ENCODE measurements at places on chromosomes 12 and 14. TPM values are rescaled to one million over a fixed set of nuclear protein-coding genes. Genes with fewer than 3 reads are reported as not detected.

RNF31 gene
- total RNA-seq, result 96.7 TPM

DNA sequence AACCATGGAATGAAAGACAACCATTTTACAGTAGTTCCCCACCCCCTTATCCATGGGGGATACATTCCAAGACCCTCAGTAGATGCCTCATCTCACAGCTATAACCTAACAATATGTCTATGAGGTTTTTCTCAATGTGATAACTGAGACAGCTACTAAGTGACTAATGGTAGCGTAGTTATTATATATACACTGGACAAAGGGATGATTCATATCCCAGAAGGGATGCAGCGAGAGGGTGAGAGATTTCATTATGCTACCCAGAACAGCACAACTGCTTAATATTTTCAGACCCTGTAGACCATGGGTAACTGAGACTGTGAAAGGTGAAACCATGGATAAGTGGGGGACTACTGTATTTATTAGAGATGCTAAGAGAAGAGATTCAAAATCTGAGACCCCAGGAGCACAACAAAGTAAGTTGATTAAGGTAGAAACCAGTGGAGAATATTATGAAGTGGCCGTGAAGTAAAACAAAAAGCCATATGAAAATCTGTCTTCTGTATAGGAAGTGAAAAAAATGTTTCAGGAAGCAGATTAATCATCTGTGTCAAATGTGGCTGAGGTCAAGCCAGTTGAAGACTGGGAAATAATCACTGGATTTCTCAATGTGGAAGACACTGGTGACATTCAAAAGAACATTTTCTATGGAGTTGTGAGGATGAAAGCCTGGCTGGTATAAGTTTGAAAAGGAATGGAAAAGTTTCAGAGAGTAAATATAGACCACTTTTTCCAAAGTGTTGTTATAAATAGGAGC lies 77.2 kb downstream of the RPL10L start:
- DNase-seq, result no peak

- DNase-seq, result no peak
Measured at GRCh38 chr14:29709490-29709889, 218.2 kb downstream of the PRKD1 start.

DNA sequence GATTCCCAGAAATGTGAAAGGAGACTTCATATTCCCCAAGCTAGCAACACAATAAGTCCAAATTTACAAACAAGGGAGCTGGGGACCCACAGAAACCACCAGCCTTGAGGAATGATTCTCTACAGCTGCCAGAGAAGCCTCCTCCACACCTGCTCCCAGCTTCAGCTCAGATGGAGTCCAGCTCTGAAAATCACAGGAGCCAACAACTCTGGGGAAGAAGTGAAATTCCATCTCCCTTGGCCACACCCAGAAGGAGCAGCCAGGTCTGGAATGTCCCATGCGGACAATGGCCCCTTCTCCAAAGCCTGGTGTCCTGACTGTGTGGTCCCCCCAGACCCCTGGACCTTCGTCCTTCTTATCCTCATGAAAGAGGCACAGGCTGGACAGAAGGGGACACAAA lies 45.4 kb downstream of the SYNE3 start:
- DNase-seq, result no peak

TMEM52B gene
- total RNA-seq, result not detected

DNA sequence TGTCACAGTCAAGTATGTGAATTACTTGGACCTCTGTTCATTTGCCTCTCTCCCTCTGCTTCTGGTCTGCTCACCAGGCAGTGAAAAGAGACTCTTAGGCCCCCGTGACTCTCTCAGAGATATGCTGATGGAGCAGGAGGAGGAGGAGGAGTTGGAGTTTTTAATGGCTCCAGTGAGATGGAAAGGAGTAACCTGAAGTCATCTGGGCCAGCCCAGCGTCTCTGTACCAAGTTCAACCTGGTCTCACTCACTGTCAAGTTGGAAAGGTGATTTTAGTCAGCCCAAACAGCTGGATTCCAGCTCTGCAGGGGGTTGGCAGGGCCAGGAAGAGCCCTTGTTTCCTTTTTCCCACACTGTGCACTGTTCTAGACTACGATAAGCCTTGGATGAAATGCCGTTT lies 48.6 kb downstream of the SH2B3 start:
- DNase-seq, result no peak

DNA sequence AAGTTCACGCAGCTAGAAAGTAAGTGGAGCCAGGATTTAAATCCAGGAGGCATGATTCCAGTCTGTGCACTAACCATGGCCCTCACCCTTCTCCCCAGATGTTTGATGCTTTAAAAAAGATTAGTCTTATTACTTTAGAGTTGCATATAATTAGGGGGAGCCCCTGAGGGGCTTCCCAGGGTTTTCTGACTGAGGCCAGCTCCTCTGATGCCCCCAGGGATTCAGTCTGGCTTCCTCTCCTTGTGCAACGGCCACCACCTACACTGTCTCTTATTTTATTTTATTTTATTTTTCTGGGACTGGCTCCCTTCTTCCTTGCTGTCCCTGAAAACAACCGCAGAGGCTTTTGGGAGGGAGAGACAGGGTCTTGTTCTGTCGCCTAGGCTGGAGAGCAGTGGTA lies 22.6 kb downstream of the CLSTN3 start:
- DNase-seq, result no peak

SSPN gene
- not detected for total RNA-seq

HHIPL1 gene
- total RNA-seq, result not detected

SLC38A4 gene
- not detected for total RNA-seq

- DNase-seq, result no peak
Measured at GRCh38 chr12:124335426-124336183, 40.7 kb downstream of the RFLNA start.

DNA sequence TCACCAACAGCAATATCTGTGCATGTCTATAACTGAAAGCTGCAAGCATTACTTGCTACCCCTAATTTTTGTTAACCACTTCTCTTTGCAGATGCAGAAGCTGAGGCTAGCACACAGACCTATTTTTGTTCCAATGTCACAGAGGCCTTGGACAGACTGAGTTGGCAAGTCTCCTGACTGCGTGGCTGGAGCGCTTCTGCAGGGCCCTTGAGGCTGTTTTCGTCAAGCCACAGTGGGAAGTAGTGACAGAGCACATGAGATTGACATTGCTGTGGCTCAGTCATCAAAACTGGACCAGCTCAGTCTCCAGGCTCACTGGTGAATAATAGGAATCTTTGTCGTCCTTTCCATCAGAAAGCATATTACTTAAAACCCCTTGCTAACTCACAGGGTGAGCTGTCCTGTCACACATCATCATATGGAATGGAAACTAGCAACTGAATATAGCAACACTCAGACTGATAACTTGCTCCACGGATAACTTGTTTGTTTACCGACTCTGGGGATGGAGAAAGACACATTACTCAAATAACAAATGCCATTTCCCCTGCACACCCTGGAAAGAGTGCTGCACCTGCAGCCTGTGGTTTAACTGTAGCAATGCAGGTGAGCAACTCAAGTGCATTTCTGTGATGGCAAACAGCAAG lies 43.6 kb upstream of the DDX11 start:
- DNase-seq, result no peak

ACOT2 gene
- 9.8 TPM for total RNA-seq

DNA sequence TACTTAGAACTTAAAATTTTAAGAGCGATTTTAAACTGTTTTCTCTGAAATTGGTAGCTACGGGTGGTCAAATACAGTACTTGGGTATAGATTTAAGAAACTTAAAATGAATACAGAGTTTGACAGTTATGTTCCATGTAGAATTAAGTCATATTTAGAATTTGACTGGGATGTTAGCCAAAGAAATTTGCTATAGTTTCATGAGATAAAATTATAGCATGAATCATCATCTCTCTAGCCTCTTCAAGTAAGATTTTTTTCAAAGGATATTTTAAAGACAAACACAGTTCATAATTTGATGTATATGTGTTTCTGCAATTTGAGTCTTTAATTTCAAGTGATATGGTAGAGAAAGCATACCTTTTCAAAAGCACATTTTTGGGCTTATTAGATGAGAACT lies 41.0 kb downstream of the ZCRB1 start:
- DNase-seq, result no peak

DNA sequence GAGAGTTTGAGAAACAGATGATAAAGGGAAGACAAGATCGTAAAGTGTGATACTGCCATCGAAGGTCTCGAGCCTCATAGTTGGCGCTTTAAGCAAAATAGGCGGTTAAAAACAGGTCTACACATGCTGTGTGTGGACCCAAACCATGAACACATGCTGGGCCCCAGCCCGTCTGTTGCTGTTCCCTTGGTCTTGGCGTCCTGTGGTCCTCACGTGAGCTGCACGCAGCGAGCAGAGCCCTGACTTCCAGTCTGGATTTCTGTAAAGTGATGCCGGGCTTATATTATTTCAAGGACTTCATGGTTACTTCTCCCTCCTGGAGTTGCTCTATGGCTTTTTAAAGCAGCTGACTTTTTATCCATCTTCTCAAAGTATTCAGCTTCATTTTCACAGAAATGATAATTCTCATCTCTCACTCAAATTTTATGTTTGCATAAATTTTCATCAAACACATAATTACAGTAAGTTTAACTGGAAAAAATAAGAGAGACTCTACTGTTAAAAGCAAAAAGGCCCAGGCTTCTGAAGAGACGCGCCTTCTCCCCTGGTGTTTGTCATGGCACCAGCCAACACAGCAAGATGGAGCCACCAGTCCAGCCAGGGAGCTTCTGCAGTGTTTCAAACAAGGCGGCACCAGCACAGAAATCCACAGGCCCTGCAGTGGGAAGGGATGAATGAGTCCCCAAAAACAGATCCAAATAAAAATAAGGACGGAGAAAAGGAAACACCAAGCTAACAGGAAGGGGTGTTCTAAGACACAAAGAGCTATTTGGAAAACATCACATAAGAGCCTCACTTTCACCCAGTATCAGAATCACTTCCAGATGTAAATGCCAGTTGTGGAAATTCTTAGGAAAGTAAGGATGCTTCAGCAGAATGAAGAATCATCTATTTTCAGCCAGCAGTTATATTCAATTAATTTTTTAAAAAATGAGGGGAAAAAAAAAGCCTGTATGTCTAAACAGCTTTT lies 24.9 kb downstream of the SFSWAP start:
- no peak for DNase-seq

DNA sequence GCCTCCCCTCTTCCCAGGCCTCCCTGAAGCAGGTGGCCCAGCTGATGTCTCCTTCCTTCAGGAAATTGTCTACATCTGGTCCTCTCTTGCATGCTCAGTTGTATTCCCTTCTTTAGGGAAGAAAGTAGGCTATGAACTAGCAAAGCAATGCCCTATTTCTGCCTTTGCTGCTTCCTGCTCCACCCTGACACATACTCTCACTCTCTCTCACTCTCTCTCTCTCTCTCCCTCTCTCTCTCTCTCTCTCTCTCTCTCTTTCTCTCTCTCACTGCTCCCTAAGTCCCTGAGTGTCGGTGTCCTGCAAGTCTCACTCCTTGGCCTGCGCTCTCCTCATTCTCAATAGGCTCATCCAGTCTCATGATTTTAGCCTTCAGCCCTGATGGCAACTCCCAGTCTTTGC lies 19.4 kb upstream of the PARP11 start:
- no peak for DNase-seq

DNA sequence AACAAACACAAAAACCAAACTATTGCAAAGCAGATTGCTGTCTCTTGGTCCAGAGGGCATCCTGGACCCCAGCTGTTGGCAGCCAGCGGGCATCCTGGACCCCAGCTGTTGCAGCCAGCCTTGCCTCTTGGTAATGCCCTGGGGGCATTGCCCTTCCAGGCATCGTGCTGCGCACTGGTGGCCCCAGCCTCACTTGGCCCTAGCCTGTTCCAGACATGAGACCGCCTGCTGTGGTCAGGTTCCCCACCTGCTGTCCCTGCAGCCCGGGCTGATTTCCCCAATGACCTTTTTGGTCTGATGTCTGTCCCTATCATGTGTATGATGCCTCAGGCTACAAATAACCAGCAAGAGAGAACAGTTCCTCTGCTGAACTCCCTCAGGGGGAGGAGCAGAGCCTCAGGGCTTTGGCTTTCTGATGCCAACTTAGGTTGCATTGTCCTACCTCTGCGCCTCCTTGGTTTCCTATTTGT lies 20.8 kb downstream of the MLXIP start:
- no peak for DNase-seq

GRCh38 chr14:94867946-94868771 lies 98.2 kb upstream of the GSC start:
- DNase-seq, result no peak

GRCh38 chr14:77212943-77213678 lies 31.5 kb downstream of the TMEM63C start:
- DNase-seq, result no peak

ZDHHC22 gene
- not detected for total RNA-seq

DNA sequence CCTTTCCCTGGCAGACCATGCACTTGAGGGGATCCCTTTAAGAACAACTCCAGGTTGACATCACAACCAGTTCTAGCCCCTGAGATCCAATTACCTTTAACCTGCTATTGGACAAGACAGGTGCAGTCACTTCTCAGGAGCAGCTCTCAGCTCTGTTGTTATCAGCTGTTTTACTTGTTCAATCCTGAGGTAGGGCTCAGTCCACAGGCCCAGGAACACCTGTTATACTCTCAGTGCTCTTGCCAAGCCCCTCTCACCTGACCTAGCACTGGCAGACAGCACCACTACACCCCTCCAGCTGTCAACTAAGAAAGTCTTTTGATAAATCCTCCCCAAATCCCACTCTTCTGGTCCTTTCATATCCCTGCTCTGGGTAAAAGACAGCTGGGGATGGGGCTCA lies 163.9 kb upstream of the TMTC2 start:
- no peak for DNase-seq

- no peak for DNase-seq
Measured at GRCh38 chr14:95046711-95047681, 110.3 kb downstream of the DICER1 start.

MAP1LC3B2 gene
- 1.5 TPM for total RNA-seq
